ENCODE measurements at places on chromosomes 3 and 15.

DNA sequence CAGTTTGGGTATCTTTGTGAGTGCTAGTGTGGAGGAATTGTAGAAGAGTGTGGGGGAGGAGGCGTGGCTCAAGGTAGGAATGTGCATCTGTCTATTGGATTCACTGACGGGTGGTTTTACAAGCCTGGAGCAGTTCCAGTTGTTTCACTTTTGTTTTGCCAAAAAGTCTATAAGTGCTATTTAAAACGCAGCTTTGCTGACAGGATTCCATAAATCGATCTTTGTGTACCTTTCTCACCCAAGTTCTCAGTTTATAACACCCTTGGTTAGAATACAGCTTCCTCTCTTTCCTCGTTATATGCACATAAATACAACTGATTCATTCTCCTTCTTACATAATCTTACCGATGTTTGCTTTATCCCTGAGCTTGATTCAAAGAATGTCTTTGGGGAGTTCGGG lies 123.2 kb upstream of the UBE2E2 start:
- no peak for DNase-seq

DNA sequence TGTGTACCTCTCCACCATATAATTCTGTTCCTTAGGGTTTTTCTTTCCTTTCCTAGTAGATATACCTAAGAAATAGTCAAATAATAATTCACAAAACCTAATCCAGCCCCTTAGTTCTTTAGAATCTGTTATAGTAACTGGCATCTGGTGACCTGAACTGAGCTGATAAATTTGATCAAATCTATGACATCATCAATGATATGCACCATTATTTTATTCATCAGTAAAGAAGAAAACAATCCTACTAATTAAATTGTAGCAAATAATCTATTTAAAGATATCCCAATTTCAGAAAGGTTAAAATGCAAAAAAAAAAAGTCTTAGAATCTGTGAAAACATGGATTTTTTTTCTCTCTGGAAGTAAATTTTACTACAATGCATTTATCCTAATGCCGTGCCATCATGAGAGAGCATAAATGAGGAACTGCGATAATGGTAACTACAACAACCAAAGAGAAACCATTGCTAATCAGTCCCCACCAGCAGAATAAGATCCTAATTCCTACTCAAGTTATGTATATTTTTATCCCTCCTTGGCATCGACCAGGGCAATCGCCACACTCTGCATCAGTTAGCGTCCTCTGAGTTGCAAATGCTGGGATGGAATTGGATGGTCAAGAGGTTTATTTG lies 6.6 kb upstream of the MNS1 start:
- DNase-seq, result no peak

GRCh38 chr3:63333815-63334214 lies 55.7 kb downstream of the SYNPR start:
- no peak for DNase-seq

GRCh38 chr3:11246663-11246970 lies 25.6 kb upstream of the ATG7 start:
- no peak for DNase-seq

DNA sequence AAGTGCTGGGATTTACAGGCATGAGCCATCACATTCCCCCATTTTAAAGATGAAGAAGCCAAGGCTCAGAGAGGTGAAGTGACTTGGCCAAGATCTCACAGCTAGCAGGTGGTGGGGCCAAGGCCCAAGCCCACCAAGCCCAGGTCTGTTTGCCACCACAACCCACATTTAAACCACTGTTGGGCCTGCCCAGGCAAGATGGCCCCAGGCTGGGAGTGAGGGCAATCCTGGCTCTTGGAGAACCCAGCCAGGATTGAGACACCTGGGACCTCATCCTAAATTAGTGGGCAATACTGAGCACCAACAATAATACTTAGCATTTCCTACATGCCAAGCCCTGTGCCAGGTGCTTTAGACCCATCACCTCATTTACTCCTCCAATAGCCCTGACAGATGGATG lies 6.9 kb downstream of the IGDCC3 start:
- no peak for DNase-seq

Measured in DMS 273 treated with DMSO at 0.1 percent for 48 hours (cell line).